Brain pericyte (primary cell): ENCODE measurements at places on chromosomes 7 and 10.

- no peak for DNase-seq
These were observed 92.0 kb upstream of the BMPER start for GRCh38 chr7:33813331-33813730.

GRCh38 chr7:88185650-88186049 lies 34.2 kb downstream of the SRI start:
- DNase-seq = no peak

DNA sequence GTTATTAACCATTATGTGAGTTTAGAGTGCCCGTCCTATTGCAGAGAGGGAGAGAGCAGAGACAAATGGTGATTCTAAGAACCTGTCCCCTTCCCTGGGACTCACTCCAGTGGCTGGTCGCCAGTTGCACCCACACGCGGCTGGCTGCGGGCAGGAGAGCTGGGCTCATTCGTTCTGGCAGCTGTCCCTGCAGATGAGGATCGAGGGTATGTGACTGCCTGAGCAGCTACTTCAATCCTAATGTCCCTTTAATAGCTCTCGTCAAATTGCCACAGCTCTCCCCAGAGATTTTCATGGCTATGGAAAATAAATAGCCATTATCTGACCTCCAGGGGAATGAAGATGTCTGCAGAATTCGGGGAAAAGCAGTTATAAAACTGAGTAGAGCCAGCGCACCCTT lies 41.6 kb downstream of the RBM28 start:
- no peak for DNase-seq

GRCh38 chr10:71517298-71518169 lies 120.8 kb downstream of the CDH23 start:
- DNase-seq = no peak

DNA sequence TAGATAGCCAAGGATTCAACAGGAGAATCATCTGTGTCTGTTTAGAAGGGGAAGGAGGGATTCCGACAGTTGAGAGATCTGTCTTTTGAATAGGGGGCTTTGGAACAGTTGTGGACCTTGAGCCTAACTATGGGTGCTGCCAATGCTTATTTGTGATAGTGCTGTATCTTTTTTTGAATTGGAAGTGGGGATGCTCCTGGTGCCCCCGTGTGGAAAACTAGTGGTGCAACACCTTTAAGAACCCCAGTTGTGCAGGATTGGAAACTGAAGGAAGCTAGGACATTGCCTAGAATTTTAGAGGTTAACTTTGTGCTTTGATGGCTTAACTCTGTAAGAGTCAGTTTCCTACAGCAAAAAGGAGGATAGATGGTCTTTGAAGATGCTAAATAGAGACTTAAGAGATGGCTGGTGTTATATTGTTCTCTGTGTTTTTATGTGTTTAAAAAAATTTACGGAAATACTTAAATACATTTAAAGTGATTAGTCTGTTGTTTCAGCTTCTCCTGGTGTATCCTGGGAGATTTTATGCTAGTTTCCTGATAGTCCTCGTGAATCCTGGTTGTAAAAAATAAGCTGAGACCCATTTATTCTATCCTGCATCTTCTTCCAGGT lies 69.3 kb downstream of the AP3M1 start:
- DNase-seq = no peak

- no peak for DNase-seq
These were observed 20.1 kb downstream of the TMEM176A start for GRCh38 chr7:150820578-150821198.

DNA sequence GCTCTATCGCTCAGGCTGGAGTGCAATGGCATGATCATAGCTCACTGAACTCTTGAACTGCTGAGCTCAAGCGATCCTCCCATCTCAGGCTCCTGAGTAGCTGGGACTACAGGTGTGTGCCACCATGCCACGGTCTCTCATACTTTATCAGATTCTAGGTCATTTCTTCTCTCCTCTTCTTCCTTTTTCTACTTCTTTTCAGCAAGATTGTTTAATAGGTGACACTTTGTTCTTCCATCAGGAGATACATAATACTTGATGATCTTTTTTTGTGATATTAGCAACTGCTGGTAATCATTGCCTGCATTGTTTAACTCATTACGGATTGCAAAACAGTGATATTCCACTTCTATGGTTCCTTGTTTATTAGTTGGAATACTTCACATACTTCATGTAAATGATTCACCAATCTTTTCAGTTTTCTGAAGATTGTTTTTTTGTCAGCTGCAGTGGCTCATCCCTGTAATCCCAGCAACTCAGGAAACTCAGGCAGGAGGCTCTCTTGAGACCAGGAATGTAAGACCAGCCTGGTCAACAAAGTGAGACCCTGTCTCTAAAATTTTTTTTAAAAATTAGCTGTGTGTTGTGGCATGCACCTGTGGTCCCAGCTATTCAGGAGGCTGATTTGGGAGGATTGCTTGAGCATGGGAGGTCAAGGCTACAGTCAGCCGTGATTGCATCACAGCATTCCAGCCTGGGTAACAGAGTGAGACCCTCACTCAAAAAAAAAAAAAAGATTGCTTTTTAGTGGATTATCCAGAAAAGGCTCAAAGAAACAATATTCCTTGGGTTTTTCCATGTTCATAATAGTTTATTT lies 36.2 kb upstream of the CHST3 start:
- DNase-seq = no peak

- DNase-seq = no peak
These were observed 144.4 kb downstream of the PTPN20 start for GRCh38 chr10:47055386-47056246.

- DNase-seq = no peak
These were observed 263.5 kb upstream of the FERD3L start for GRCh38 chr7:19408706-19409220.

DNA sequence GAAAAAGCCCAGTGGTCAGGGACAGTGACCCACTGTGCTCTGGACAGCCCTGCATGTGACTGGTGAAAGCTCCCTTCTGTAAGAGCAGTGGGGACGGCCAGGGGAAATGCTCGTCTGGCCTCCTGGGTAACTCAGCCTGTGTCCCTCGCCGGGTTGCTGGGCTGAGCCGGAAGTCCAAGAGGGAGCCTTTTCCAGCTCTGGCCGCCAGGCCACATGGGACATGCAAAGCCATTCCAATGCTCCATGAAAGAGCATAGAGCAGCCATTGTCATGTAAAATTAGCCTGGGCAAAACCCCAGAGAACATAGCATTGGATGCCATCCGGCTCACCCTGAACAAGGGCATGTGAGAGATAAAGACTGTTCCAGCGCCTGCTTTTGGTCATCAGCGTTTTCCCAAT lies 64.9 kb upstream of the ADRB1 start:
- no peak for DNase-seq

DNA sequence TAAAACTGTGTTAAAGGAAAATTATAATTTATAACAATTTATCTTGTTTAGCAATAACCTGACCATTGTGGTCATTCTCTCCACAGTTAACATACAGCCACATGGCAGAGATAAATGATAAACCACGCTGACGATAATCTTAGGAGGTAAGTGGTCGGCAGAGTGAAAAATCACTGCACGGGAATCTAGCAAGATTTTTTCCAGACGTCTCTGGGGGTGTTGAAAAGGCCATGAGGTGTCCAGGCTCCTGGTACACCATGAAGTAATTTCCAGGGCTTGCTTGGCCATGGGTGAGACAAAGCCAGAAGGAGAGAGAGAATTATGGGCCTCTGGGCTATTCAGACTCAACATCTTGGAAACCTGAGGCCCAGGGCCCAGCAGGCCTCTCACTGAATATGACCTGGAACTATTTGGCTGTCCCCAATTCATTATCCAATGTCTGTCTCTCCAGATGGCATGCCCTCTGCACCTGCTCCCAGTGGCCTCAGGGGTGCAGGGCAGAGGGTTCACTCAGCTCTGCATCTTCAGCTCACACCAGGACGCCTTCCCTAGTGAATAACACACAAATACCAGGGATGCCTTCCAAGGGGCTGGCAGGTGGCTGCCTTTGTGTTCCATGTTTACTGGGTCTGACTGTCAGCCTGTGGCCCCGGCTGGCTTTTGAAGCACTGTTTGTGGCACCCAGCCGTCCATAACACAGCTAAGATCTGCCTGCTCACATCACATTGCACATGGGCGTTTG lies 590.4 kb upstream of the PFKP start:
- DNase-seq = no peak

- no peak for DNase-seq
These were observed 42.2 kb downstream of the TFEC start for GRCh38 chr7:115988401-115988800.

DNA sequence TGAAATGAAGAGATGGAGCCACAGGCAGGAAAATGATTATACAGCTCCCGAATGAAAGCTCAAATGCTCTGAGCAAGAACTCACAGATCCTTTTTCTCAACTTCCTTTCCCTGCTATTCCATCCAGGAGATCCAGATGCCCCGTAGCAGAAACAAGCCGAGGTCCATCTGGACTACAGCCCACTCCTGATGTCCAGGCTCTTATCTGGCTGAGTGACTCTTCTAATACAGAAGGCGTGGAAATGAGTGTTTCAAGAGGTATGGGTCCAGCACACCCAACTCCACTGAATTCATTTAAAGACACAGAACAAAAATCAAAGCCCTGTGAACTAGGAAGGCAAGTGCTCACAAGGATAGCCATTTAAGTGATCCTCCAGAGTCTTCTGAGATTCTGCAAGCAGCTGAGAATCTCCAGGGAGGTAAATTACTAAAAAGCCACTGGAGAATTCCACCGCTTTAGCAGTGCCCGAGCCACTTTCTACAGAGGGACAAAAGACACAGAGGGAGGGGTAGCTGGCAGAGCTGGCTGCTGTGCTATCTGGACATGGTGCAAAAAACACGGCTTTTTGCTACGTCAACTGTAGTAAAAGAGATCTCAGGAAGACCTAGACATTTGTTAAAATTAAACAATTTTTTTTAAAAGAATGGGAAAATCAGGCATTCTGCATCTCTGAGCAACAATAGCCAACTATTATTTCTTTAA lies 24.5 kb downstream of the FAM171A1 start:
- no peak for DNase-seq
